NCI-H1048 (cell line): ENCODE measurements at places on chromosomes 3 and 15.

DNA sequence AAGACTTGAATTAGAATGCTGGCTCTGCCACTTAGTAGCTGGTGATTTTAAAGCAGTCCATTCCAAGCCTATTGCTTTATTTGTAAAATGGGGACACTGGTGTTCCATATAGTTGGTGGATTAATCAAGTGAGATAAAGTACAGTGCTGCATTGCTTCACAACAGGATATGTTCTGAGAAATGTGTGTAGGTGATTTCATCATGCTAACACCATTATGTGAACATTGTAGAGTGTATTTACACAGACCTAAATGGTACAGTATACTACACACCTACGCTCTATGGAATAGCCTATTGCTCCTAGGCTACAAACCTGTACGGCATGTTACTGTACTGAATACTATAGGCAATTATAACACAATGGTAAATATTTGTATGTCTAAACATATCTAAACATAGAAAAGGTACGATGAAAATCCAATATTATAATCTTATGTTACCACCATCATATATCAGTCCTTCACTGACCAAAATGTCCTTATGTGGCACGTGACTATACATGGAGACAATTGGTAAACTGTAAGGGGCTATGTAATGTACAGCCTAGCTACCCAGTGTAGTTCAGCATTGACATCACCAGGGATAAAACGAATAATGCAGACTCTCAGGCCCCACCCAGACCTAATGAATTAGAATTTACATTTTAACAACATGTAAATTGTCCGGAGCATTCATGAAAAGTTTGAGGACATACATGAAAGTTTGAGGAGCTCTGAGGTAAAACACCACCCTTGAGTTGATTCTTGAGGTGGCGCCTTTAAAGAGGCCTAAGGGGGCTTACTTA lies 121.4 kb upstream of the BFSP2 start:
- no peak for DNase-seq

- no peak for DNase-seq
These were observed 97.8 kb downstream of the DNAH12 start for GRCh38 chr3:57446318-57446841.

GRCh38 chr15:47362118-47362905 lies 355.0 kb upstream of the SEMA6D start:
- no peak for DNase-seq

DNA sequence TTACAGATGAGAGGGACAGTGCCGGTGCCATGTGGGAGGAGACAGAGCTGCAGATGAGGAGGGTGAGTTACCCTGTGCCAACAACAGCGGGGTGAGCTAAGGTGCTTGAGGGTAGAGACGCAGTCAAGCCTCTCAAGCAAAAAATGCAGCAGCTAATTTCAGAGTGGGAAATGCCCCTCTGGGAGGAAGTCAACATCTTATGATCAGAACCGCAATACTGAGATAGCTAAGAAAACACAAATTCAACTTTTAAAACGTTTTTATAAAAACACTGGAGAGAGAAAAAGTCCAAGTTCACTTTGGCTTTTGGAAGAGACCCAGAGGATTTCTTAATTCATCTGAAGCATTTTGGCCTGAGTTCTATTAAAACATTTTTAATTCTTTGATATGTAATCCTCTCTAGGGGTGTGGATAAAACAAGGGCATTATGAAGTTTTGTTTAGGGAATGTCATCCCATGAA lies 319.2 kb downstream of the SLC9A9 start:
- DNase-seq = no peak

- no peak for DNase-seq
These were observed 2.0 kb upstream of the CLDN16 start for GRCh38 chr3:190385731-190386688.

DNA sequence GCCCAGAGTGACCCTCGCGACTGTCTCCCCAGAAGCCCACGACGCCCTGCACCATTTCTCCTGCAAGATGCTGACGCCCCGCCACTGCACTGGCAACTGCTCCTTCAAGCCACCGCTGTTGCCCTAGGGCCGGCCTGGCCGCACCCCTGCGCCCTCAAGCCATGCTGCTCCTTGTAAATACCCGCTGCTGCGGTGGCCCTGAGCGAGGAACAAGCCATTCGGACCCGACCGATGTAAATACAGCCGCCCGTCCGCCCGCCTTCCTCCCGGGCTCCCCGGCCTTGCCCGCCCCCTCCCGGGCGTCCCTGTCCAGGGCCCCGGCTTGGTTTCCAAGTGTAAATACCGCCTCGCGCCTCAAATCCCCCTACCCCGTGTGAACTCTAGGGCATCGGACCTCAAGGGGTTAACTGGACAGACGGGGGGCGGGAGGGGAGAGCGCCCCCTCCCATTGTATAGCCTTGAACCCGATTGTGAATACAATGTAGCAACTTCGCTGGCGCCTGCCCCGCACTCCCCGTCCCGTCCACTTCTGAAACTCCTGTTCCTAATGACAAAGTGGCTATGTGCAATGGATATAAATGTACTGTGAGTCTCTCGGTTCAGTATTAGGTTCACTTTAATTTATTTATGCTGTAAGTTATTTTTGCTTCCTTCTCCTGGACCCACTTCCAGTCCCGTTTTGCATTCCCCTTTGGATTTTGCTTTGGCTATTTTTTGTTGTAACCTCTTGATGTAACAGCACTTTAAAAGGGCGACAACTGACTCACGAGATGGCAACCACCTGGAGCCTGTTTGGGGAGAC lies 5.9 kb downstream of the RNU6-1 start:
- no peak for DNase-seq

DNA sequence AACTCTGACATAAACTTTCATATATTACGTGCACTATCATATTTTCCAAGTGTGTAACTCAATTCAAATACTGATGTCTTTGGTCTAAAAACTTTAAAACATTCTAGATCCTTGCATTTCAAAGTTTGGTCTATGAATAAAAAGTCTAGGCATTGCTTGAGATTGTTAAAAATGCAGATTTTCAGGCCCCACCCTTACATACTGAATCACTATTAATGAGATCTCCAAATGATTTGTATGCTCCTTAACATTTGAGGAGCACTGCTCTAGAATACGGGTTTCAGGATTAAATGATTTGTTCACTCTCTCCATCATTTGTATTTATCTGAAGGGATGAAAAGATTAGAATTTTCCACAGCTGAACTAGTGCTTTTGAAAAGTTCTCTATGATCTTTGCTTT lies 202.9 kb downstream of the KBTBD8 start:
- no peak for DNase-seq

DNA sequence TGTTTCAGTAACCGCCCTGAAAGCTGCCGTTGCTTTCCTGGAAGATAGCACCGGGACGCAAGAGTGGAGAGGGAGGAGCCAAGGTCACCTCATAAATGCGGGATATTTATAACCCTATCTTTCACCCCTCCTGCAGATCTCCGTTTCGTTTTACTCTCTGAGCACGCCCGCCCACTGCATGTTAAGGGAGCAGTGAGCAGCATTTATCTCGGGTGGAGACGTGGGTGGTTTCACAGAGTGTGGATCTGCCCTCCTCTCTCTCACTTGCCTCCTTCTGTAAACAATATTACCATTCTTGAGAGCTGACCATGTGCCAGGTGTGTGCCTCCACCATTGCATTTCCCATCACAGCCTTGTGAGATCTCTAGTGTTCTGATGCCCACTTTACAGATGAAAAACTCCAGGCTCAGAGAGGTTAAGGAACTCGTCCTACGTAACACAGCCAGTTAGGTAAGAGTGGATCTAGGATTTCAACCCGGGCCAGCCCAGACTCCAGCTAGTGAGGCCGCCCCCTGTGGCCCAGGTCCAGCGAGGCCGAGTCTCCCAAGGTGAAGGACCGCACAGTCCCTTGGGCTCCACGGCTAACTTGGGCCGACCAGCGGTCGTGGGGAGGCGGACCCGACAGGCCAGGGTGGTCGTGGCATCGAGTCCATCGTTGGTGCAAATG lies 16.9 kb upstream of the SEMA4B start:
- DNase-seq = no peak

GRCh38 chr15:66622591-66623022 lies 56.8 kb upstream of the LCTL start:
- DNase-seq = no peak
